ENCODE measurements at places on chromosomes 5 and 9. TPM values are rescaled to one million over a fixed set of nuclear protein-coding genes. Genes with fewer than 3 reads are reported as not detected.
A peak's percentile ranks its signal among the peaks of the same experiment; 100 is the strongest.

- DNase-seq, result no peak
Observed at GRCh38 chr5:96503501-96504236, 70.6 kb upstream of the PCSK1 start.

- DNase-seq, result peak; percentile 59
Observed at GRCh38 chr5:168209997-168210396, 81.4 kb upstream of the WWC1 start.

DNA sequence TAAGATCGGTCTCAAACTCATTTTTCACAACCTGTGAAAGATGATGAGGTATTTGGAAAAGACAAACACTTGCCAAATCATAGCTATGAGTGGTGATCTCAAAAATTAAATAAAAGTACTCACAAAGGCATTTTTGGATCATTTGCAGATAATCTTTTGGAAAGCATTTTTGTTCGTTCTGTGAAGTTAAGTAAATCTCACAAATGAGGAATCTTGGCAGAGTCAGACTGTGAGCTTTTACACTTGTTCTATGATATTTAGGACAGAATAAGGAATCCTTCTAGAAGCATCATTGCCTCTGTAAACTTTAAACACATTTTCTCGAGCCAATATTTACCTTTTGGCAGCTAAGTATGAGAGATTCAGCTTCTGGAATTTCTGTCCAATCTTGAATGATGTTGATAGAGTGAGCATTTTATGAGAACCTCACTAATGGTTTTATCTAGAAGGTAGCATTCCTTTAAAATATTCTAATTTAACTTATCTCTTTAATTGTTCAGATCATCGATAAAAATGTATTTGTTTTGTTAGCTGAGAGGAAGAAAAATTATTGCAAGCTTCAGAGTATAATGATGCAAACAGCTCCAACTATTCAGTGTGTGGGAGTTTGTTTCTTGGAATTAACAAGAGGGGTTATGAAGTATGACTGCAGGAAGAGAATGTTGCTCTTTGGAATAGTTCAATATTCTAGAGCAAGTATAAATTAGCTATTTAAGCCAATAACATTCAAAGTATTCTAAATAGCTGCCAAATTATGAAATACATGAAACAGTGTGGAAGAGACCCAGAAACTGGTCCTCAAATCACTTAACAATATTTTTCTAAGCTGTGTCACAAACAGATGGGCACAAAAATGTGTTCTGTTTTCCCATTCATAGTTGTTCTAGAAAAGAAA is 48.6 kb upstream of the SLCO6A1 start:
- DNase-seq, result peak; percentile 13

DNA sequence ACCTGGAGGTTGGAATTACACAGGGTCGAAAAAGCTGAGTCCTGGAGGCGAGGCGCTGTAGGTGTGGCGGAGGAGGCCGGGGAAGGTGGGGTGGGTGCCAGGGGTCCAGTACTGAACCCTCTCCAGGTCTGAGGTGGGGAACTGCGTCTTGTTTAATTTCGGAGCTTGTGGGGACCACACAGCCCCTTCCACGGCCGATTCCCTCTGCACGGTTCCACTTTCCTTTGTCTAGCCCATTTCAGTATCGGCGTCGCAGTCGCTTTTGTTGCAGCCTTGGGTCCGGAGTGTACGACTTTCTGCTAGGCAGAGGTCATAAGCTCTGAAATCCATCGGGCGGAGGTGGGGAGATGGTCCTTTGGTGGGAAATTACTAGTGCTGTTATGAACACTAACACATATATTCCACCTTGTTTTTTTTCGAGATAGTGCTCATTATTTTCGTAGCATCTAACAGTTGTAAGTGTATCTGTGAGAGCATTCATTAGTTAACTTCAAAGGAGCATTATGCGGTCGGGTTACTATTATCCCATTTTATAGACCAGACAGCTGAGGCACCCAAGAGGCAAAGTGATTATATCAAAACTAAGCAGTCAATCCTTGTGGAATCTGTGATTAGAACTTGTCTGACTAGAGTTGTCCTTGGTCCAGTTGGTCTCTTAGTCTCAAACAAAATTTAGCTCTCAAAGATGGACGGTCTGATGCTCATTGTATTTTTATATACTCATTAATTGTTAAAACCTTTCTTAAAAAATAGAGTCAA is 737 bp downstream of the RNF180 start:
- no peak for DNase-seq

DNA sequence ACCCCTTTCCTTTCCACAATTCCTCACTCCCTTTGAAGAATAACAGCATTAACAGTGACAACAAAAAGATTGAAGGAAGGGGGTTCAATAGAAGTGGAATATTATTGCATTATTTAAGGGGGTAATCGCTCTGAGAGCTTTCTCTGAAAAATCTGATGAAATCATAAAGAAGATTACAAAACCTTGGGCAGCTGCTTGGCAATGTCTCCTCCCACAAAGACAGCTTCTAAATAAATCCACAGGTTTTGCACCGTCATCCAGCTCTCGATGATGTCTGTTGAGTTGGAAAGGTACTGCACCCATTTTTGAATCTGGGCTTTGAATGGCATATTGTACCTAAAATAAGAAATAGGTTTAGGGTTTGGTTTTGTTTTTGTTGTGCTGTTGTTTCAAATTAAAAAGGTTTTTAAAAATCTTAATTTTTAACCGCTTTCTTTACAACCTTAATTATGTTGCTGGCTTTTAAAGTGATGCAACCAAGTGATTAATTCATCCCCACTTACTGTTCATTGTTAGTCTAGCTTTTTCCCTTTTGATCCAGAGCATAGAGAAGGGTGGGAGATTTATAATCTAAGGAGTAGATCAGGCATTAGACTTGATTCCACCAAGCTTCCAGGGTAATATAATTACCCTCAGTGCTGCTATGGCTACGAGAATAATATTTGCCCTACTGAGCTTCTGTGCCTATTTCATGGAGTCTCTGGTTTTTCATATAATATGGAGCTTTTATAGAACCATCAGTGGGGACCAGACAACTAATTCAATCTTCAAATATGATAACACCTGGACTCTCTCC is 85.0 kb downstream of the DNAH5 start:
- peak; percentile 13 for DNase-seq

The PAEP gene
- not detected for total RNA-seq

- DNase-seq, result peak; percentile 81
Observed at GRCh38 chr9:70420441-70421271, 6.2 kb upstream of the KLF9 start.

Data from GM23248 (cell line).